ENCODE measurements at places on chromosomes 13 and 19. TPM values are rescaled to one million over a fixed set of nuclear protein-coding genes. Genes with fewer than 3 reads are reported as not detected.

GRCh38 chr19:13260883-13261653 is 110.9 kb downstream of the IER2 start:
- peak; percentile 47 for DNase-seq

GRCh38 chr13:111225810-111226546 is 94.5 kb upstream of the TEX29 start:
- no peak for DNase-seq

GARIN5A gene
- 4.8 TPM for polyA plus RNA-seq

GRCh38 chr13:83453300-83453699 is 429.0 kb downstream of the SLITRK1 start:
- no peak for DNase-seq

DNA sequence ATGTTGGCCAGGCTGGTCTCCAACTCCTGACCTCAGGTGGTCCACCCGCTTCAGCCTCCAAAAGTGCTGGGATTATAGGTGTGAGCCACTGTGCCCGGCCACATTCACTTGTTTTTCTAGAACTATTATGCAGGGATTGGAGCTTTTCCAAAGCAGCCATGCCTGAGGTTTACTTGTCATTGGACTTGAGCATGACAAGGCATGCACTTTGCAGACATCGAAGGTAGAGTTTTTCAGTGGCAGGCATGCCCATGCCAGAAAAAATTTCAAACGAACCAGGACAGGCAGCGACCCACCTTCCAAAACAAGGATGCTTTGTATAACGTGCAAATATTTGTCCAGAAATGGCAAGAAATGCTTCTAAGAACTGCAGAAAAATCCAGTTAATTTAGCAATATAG is 17.7 kb downstream of the PNMA8A start:
- no peak for DNase-seq

- DNase-seq, result no peak
These were observed 252.7 kb downstream of the TEX29 start for GRCh38 chr13:111572956-111573761.

DNA sequence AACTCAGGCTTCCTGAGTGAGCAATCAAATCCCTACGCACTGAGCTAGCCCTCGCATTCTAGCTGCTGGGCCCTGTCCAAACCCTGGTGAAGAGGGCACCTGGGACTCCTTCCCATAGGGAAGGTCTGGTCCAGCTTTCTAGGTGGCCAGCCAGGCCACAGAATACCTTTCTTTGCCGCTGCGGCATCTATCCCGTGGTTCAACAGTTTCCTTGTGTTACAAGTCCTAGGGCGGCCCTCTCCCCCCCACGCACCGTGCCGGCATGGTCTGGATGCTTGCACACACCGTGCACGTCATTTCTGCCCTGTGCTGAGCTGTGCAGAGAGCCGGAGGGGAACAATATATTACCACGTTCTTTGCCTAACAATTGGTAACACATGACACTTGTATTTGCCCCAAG is 164.6 kb upstream of the TSHZ3 start:
- no peak for DNase-seq

ZNF607 gene
- polyA plus RNA-seq, result 6.7 TPM

GRCh38 chr19:20664901-20665781 is 3.8 kb upstream of the ZNF626 start:
- no peak for DNase-seq

- no peak for DNase-seq
These were observed 38.4 kb upstream of the NANOS3 start for GRCh38 chr19:13838435-13839129.

Measured in muscle of back (tissue), 13 donors.